ENCODE measurements at places on chromosomes 3 and 15.

- peak; percentile 85 for DNase-seq
Observed at GRCh38 chr3:13414040-13414729, 5.9 kb downstream of the NUP210 start.

- no peak for DNase-seq
Observed at GRCh38 chr3:94311651-94312050, 248.8 kb downstream of the NSUN3 start.

GRCh38 chr15:63296195-63296594, 18.8 kb downstream of the APH1B start:
- DNase-seq, result no peak

DNA sequence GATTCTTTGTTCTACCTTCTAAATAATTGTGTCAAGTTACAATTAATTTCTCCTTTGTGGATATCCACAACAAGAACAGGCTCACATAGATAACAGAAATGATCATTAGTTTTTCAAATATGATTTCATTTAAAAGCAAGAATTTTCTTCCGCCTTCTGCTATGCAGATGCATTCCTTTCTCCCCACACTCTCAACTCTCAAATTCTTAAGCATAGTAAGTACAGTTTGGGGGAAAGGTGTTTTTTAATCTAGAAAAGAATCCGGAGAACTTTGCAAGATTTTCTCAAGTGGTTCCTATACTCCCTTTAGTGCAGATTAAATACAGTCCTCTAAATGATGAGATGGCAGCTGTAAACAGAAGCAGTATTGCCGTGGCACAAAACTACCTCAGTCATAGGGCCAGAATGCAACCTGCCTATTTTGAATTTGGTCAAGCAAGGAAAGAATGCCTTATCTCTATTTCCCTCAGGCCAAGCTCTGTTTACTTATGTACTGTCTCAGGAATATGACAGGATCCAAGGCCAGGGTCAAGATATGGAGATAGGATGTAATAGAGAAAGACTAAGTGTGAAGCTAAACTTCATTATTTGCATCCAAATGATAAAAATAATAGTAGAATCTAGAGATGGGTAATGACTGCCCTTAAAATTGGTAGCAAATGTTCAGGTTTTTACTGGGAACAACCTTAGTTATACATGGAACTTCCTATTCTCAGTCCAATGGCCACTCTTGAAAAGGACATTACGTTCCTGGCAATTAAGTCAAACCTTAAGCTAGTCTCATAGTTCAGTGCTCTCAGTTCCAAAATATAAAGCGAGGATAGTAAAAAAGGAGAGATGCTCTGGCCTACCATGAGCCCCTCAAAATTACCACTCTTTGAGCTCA, 77.3 kb upstream of the PHLDB2 start:
- DNase-seq, result no peak

- DNase-seq, result no peak
Observed at GRCh38 chr15:85910834-85911233, 116.1 kb upstream of the KLHL25 start.

- DNase-seq, result peak; percentile 66
Observed at GRCh38 chr3:43773273-43774094, 82.7 kb downstream of the ABHD5 start.

DNA sequence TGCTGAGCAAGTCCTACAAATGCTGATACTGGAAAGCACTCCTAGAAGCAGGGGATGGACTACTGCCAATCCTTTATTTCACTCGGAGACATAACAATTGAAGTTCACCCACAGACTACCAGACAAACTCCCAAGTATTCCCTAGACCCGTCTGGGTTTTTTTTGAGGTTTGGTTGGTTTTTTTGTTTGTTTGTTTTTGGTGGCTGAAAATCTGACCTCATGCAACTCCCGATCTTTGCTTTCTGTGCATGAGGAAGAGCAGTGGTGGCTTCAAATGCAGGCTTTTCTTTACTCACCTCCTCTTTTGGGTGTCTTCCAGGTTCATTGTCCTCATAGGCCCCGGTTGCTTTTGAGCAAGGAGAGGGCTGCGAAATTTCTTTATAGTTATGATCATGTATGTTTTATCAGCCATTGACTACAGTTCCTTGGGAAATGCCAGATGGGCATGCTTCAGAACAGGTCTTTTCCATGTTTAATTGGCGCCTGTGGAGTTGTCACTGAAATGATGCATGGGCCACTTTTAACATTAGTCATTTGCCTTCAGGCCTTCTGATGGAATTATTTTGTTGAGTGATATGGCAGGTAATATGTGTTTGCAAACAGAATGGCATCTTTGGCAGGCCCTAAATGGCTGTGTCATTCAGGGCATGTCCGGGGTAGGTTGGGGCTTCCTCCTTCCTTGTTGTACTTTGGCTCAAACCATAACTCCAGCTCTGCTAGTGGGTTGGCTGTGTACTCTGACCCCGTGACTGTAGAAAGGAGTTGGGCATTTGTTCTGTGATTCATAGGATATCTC, 81.3 kb upstream of the ZBED2 start:
- no peak for DNase-seq

DNA sequence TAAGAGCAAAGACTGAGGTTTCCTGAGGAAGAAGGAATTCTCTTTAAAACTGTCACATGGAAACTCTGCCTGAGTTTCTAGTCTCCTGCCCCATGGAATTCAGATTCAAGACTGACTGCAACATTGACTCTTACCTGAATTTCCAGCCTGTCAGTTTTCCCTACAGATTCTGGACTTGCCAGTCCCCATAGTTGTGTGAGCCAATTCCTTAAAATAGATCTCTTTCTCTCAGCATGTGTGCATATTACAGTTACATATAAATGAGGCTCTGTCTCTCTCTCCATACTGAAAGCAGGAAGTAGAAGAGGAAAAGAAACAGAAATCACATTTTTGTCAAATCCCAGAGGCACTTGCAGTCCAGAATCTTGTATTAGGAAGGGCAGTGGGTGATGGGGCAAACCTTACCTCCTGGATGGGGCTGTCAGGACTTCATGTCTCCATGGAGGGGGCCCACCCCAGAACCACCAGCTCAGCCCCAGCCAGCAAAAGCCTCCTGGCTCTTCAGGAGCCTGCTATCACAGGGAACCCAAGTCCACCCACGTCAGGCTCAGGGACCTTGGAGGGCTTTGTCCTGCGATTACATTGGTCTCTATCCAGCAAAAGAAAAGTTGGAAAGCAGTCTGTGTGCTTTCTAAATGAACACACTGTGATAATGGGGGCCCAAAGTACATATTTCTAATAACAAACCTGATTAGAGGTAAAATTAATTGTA, 18.8 kb upstream of the GOLGA8J start:
- DNase-seq, result no peak

DNA sequence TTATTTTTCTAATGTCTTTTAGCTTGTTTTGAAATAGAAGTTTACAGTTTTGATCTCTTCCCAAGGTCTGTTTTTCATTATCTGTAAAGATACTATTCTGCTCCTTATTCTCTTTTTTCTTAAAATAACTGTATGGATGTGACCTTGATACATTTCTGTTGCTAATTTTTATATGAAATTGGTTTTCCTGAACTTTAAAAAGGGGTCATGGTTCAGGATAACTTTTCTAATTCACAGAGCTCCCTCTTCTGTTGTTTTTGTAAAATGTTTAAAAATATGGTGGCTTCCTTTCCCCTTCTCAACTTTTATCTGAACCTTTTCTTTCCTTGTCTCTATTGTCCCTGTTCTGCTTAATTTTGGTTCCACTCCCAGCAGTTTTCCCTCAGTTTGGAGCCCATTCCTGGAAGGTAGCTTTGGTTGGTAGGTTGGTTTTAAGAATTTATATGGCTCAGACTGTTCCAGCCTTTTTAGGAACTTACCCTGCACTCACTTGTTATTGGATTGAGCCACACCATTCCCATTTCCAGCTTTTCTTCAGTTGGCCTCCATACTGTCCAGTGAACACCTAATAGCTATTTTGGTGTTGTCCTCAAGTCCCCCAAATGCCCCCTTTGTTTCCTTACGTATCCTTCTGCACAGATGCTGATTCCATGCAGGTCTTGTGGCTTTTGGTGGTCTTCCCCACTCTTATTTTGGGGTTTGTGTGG, 70.3 kb downstream of the SLMAP start:
- no peak for DNase-seq

DNA sequence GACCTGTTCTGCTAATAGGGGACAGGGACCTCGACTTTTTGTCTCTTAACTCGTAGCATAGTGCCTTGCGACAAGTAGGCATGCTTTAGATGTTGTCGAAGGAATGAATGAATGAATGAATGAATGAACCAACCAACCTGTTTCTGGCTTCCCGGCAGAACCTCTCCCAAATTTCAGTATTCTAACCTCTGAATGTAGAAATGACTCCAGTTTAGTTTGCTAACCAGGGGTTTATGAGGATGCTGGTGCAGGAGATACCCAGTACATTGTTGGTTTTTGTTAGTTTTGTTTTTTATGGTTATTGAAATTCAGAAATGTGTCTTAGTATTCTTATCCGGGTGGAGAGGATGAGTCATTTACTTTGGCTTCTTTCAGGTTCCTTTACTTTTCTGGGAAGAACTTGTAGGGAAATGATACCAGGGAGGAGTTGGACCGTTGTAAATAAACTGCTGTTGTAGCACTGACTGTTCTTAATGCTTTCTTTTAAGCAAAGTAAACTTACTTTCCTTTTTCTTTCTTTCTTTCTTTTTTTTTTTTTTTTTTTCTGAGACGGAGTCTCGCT, 29.6 kb upstream of the EHHADH start:
- DNase-seq, result no peak

DNA sequence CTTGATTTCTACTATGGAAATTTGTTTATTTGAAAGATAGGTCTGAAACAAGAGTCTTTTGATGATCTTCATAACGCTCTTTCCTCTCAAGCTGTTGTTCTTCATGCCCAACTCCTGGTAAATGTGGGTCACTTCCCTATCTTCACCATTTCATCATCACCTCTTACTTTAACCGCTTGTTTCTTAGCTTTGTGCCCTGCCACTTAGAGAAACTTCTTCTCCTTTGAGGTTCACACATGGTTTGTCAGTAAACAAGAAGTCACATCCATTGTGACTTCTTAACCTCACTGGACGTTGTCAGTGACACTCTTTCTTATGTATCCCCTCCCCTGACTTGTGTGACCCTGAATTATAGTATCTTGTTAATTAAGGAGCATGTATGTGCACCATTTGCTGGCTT, 16.9 kb upstream of the P2RY13 start:
- no peak for DNase-seq

All from activated effector memory CD4-positive, alpha-beta T cell treated with anti-CD3 and anti-CD28 coated beads, Interleukin-2, amount 50 U/mL, for 16 hours (primary cell).